ENCODE measurements at places on chromosomes 3 and 15.
A peak's percentile ranks its signal among the peaks of the same experiment; 100 is the strongest.

DNA sequence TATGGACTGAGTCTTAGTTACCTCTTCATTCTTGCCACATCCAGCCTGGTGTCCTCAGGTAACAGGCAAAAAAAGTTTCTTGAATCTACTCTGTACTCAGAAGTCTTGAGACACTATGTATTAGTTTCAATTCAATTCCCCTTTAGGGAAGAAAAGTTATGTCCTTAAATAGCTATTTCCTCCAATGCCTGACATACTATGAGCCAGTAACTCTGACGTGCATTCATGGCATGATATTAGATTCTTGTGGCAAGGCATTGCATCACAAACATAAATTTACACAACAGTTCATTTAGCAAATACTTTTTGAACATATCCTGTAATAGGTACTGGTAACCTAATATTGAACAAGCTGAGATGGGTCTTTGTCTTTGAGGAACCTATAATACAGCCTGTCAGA is 109.3 kb upstream of the FOXB1 start:
- H3K36me3 ChIP-seq: no peaks in the 10 kb centered on the region
- no peak overlapping the region for H3K27ac ChIP-seq
- no peak for DNase-seq
- no peaks in the 10 kb centered on the region for H3K4me1 ChIP-seq
- no peak overlapping the region for H3K4me3 ChIP-seq
- H3K27me3 ChIP-seq: no peaks in the 10 kb centered on the region

DNA sequence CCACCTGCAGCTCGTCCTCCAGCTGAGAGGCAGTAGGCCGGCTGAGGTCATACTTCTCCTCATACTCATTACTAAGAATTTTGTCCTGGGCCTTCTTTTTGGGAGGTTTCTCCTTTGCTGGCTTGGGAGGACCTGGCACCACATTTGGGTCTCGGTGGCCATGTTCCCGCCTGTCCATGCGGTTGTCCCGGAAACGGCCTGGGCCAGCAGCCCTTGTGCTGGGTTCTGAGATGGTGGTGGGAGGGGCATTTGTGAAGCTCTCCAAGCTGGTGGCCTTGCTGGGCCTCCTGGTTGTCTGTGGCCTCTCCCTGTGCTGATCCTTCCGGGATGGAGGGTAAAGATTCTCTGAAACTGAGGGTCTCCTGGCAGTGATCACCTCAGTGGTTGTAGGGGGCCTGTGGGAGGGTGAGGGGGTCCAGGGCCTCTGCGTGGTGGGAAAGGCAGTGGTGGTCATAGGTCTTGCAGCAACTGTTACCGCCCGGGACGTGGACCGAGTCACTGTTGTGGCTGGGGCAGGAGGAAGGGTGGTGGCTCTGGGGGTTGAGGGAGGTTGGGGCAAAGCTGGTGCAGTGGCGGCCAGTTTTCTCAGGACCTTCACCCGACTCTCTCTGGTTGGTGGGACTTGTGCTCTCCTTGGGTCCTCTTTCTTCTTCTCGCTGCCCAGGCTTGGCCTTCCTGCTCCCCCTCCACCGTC is 2.5 kb downstream of the CCDC80 start:
- H3K36me3 ChIP-seq: no peaks in the 10 kb centered on the region
- no peaks in the 10 kb centered on the region for H3K27me3 ChIP-seq
- DNase-seq: no peak
- H3K4me1 ChIP-seq: peaks cover 29% of the 10 kb centered on the region
- H3K4me3 ChIP-seq: peak overlapping the region; percentile 57

GRCh38 chr3:151085889-151086483 is 522 bp downstream of the MED12L start:
- H3K36me3 ChIP-seq: no peaks in the 10 kb centered on the region
- peak overlapping the region; percentile 69 for H3K4me3 ChIP-seq
- no peaks in the 10 kb centered on the region for H3K27me3 ChIP-seq
- peaks cover 29% of the 10 kb centered on the region for H3K4me1 ChIP-seq
- DNase-seq: no peak
- H3K27ac ChIP-seq: peak overlapping the region; percentile 70

- peaks cover 19% of the 10 kb centered on the region for H3K4me1 ChIP-seq
- H3K27ac ChIP-seq: peak overlapping the region; percentile 26
- H3K27me3 ChIP-seq: no peaks in the 10 kb centered on the region
- H3K36me3 ChIP-seq: no peaks in the 10 kb centered on the region
- DNase-seq: no peak
- H3K4me3 ChIP-seq: peak overlapping the region; percentile 53
These were observed 110.5 kb upstream of the GAP43 start for GRCh38 chr3:115512565-115513415.

DNA sequence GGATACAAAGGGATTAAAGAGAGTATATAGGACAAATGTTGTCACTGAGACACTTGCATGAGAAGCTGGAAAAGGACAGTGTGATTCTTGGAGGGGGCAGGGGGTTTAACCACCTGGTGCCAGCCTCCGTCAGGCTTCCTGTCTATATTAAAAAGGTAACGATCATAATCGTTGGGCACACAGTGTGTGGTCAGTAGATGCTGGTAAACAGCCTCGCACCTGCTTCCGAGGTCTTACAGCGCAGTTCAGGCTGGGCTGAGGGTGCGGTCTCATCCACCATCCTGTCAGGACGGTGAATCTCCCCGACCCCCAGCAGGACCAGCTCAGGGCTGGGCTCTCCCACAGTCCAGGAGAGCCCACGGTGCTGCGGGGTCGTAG is 47.7 kb upstream of the SMAD6 start:
- no peaks in the 10 kb centered on the region for H3K27me3 ChIP-seq
- no peak for DNase-seq

- DNase-seq: no peak
- H3K27ac ChIP-seq: no peak overlapping the region
- no peaks in the 10 kb centered on the region for H3K36me3 ChIP-seq
- no peaks in the 10 kb centered on the region for H3K27me3 ChIP-seq
These were observed 25.6 kb downstream of the CPOX start for GRCh38 chr3:98567666-98568270.

DNA sequence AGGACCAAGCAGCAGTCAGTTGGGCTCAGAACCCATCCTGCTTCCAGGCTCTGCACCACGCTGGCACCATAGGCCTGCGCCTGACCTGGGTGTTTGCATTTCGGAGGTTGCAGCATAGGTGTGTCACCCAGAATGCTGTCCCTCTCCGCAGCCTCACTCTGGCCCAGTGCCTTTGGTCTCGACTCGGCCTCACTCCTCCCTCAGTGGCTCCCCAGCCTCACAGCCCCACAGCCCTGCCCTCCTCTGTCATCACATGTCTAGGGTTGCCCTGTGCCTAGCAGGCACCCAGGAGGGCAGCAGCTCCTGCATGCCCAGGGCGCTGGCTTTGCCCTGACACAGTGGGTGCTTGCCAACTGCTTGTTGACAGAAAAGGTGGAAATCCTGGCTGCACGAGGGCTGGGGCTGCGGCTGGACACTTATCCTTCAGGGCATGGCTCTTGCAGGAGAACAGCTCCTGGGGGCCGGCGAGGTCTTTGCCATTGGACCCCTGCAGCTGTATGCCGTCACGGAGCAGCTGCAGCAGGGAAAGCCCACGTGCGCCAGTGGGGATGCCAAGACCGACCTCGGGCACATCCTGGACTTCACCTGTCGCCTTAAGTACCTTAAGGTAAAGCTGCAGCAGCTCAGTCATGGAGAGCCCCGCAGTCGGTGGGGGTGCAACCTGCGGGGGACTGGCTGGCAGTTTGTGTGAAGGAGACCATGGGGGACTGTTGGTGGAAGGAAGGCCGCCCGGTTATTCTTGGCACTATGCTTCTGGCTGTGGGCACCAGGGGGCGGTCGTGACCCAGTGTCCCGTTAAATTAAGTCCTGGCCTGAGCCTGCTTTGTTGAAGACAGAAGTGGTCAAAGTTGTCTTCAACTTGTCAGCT is 16.2 kb downstream of the NISCH start:
- no peaks in the 10 kb centered on the region for H3K27me3 ChIP-seq
- DNase-seq: no peak
- H3K4me1 ChIP-seq: peaks cover 64% of the 10 kb centered on the region
- peaks cover 72% of the 10 kb centered on the region for H3K36me3 ChIP-seq
- no peak overlapping the region for H3K27ac ChIP-seq
